ENCODE measurements at places on chromosomes 1 and 21. TPM values are rescaled to one million over a fixed set of nuclear protein-coding genes. Genes with fewer than 3 reads are reported as not detected.

GRCh38 chr1:54110996-54111395 lies 41.8 kb downstream of the CDCP2 start:
- no peak overlapping the region for H3K27ac ChIP-seq
- H3K4me3 ChIP-seq: no peak overlapping the region
- DNase-seq: no peak
- H3K27me3 ChIP-seq: no peaks in the 10 kb centered on the region
- no peaks in the 10 kb centered on the region for H3K4me1 ChIP-seq

DNA sequence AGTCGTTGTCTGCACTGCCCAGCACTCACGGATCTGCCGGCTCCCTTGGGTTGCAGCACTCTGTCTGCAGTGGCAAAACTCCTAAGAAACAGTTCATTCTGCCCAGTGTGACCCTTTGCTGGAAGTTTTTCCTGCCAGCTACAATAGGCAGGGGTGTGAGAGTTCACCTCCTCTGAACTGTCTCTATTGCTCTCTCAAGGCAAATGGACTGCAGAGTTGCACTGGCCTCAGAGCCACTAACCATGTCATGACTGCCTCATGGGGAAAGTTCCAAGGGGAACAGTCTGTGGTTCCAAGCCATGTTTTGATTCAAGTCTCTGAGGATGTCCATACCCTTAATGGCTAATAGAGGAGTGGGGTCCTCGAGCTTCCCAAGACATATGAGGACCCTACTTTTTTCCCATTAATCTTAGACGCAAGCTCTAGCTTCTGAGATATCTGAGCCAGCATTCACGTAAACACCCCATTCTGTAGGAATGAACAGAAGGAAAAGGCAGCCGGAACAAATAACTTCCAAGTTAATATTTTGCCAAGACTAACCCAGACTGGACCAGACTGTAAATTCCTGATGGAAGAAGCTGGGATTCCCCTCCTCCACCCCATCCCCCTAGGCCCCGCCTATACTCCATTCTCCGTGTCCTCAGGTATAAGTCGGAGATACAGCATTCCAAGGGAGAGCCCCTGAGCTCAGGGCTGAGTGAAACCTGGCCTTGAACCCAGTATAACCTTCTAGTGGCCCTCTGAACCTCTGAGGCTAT lies 93.8 kb upstream of the AKT3 start:
- peaks cover 29% of the 10 kb centered on the region for H3K4me1 ChIP-seq
- no peaks in the 10 kb centered on the region for H3K36me3 ChIP-seq
- no peak overlapping the region for H3K4me3 ChIP-seq
- no peak for DNase-seq

Gene TBX19
- total RNA-seq: 6.3 TPM

DNA sequence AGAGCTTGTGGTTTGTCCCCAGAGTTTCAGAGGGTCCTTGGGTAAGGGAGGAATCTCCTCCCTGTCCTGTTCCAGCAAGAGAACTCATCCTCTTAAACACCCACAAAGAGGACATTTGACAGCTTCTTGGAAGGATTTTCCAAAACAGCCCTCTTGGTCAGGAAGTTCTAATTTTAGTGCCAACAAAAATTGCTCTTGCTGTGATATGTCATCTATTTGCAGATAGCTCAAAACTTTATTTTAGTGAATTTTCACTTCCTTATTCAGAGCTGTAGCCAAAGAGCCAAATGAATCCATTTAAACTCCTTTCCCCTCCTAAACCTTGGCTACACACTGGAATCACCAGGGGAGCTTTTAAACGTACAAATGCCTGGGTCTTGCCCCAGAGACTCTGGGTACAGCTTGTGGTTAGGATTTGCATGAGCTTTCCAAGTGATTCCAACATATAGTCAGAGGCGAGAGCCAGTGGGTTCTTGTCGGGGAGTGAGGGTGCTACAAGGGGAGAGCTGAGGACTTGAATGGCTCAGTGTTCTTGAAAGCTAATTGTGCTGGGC lies 11.8 kb upstream of the RASSF5 start:
- H3K4me1 ChIP-seq: peaks cover 19% of the 10 kb centered on the region
- no peak for DNase-seq
- H3K4me3 ChIP-seq: no peak overlapping the region
- peaks cover 2% of the 10 kb centered on the region for H3K36me3 ChIP-seq
- H3K27me3 ChIP-seq: no peaks in the 10 kb centered on the region
- no peak overlapping the region for H3K27ac ChIP-seq

GRCh38 chr1:175861626-175862367 lies 118.4 kb upstream of the TNR start:
- no peak overlapping the region for H3K27ac ChIP-seq
- H3K4me3 ChIP-seq: no peak overlapping the region
- no peak for DNase-seq
- H3K4me1 ChIP-seq: no peaks in the 10 kb centered on the region
- H3K36me3 ChIP-seq: no peaks in the 10 kb centered on the region
- peaks cover 26% of the 10 kb centered on the region for H3K27me3 ChIP-seq

DNA sequence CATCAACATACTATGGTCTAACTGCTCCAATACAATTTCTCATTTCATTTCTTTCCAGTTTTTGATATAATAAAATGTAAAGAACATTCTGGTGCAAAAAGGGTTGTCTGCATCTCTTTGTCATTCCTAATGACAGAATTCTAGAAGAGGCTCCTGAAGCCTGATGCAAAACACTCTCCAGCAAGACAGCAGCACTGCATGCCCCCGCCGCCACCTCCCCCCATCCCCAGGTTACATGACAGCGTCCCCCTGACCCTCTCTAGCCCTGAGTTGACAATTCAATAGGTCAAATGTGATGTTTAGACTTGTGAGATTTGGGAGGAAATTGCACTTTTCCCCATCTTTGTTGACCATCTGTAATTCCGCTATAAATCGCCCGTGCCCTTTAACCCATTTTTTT lies 64.6 kb upstream of the C1orf21 start:
- no peak overlapping the region for H3K4me3 ChIP-seq
- H3K36me3 ChIP-seq: no peaks in the 10 kb centered on the region
- H3K27ac ChIP-seq: no peak overlapping the region

- H3K27me3 ChIP-seq: peaks cover 14% of the 10 kb centered on the region
- H3K36me3 ChIP-seq: no peaks in the 10 kb centered on the region
- H3K4me1 ChIP-seq: no peaks in the 10 kb centered on the region
- DNase-seq: no peak
Measured at GRCh38 chr1:26066857-26067256, 573 bp downstream of the TRIM63 start.

Gene TCHH
- not detected for total RNA-seq

DNA sequence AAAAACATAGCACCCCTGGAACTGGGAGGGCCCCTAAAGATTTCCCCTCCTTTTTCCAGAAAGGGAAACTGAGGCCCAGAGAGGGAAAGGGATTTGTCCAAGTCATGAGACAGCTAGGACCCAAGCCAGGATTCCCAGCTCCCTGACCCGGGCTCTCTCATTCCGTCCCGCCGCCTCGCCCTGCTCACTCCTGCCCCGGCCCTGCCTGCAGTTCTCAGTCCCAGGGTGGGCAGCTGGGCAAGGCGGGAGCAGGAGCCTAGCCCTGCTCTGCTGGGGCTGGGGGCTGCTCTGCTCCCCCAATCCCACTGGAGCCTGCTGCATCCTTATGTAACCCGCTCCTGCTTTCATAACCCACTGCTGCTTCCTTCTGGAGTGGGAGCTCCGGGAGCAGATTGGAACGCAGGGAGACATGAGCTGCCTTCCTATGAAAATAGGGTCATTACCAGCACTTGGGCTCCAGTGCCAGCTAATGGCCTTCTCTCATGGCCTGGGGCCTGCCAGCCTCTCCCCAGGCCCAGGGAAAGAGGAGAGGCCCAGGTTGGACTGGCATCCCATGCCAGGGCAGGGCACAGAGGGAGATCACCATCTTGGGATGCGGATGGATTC lies 84.5 kb downstream of the CAMK2N1 start:
- H3K4me3 ChIP-seq: no peak overlapping the region
- no peak overlapping the region for H3K27ac ChIP-seq

GRCh38 chr1:22791831-22792347 lies 81.2 kb downstream of the EPHB2 start:
- no peak overlapping the region for H3K4me3 ChIP-seq
- no peak overlapping the region for H3K27ac ChIP-seq
- H3K4me1 ChIP-seq: no peaks in the 10 kb centered on the region
- DNase-seq: no peak
- H3K36me3 ChIP-seq: no peaks in the 10 kb centered on the region

GRCh38 chr1:201916649-201917249 lies 28.1 kb downstream of the SHISA4 start:
- no peak for DNase-seq
- H3K27me3 ChIP-seq: peaks cover 20% of the 10 kb centered on the region
- H3K4me3 ChIP-seq: no peak overlapping the region
- H3K4me1 ChIP-seq: no peaks in the 10 kb centered on the region
- H3K27ac ChIP-seq: no peak overlapping the region
- H3K36me3 ChIP-seq: no peaks in the 10 kb centered on the region

DNA sequence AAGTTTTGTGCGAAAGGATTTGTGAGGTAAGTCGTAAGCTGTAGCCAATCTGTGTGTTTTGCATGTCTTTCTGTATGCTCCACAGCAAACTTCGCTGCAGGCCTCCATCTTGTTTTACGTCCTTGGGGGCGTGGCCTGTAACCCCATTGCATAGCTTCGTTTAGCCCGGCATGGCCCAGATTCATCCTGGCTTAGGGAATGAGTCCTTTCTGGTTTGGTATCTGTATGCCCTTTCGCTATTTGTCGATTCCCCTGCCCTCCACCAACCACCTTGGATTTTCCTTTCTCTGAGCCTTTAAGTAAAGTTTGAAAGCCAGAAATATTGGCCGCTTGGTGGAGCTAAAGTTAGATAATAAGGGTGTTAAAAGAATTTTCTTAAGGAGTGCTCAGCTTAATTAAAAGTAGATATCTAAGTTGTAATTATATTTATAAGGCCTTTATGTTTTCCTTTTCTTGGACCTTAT lies 1.1 kb downstream of the THEM4 start:
- peaks cover 26% of the 10 kb centered on the region for H3K36me3 ChIP-seq
- no peaks in the 10 kb centered on the region for H3K27me3 ChIP-seq
- peaks cover 51% of the 10 kb centered on the region for H3K4me1 ChIP-seq
- no peak for DNase-seq

Gene MYBPH
- total RNA-seq: not detected

- H3K36me3 ChIP-seq: no peaks in the 10 kb centered on the region
- no peak overlapping the region for H3K4me3 ChIP-seq
- H3K27me3 ChIP-seq: peaks cover 8% of the 10 kb centered on the region
- H3K4me1 ChIP-seq: no peaks in the 10 kb centered on the region
Measured at GRCh38 chr1:48619539-48619938, 147.5 kb upstream of the SPATA6 start.

Data from activated T-cell treated with anti-CD3 and anti-CD28 coated beads, Interleukin-2, amount 50 U/mL, for 72 hours (primary cell).